ENCODE measurements at places on chromosomes 7 and 10.

DNA sequence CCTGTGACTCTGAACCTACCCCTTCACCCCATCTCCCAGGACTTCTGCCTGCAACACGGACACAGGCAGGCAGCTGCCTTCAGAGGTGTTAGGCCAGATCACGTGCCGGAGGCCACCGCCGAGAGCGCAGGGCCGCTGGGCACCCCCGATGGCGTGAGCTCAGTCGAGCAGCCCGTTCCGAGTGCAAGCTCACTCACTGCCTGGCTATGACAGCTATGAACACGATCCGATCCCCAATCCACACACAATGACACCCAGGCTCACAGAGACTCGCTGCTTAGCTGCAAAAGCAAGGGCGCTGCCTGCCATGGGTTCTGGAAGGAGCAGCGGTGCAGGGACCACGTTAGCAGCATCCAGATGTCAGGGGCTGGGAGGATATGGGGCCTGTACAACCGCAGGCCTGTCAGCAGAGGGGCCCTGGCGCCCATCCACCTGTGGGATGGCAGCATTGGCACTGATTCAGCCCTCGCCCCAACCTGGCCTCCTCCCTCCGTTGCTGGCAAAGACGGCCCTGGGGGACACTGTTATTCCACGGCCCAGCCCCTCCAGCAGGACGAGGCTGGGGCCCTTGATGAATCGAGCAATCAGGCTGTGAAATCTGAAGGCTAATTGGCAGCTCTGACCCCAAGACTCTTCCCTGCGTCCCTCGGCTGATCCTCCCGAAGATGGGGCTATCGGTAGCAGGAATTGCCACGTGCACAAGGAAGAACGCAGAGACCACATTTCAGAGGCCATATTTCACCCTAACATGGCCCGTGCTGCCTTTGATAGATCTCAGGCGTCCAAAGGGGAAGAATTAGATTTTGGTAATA is 230.1 kb downstream of the ELFN1 start:
- DNase-seq, result no peak

- DNase-seq, result no peak
Observed at GRCh38 chr10:31704195-31704594, 224.4 kb downstream of the ARHGAP12 start.

GRCh38 chr7:11343818-11344413 is 370.2 kb downstream of the PHF14 start:
- DNase-seq, result peak; percentile 44

- DNase-seq, result peak; percentile 82
Observed at GRCh38 chr7:85274454-85274853, 87.6 kb upstream of the SEMA3D start.

DNA sequence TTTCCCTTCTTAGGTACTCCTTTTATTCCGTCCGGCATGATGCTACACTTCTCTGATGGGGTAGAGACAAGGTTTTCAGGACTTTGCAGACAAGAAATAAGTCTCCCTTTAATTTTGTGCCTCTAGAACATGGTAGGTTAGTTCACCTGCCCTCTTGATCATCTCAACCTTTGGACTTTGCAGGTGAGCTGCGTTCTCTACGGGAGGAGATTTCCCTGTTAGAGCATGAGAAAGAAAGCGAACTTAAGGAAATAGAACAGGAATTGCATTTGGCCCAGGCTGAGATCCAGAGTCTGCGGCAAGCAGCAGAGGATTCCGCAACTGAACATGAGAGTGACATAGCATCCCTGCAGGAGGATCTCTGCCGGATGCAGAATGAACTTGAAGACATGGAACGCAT is 9.2 kb downstream of the CCDC136 start:
- DNase-seq, result no peak

DNA sequence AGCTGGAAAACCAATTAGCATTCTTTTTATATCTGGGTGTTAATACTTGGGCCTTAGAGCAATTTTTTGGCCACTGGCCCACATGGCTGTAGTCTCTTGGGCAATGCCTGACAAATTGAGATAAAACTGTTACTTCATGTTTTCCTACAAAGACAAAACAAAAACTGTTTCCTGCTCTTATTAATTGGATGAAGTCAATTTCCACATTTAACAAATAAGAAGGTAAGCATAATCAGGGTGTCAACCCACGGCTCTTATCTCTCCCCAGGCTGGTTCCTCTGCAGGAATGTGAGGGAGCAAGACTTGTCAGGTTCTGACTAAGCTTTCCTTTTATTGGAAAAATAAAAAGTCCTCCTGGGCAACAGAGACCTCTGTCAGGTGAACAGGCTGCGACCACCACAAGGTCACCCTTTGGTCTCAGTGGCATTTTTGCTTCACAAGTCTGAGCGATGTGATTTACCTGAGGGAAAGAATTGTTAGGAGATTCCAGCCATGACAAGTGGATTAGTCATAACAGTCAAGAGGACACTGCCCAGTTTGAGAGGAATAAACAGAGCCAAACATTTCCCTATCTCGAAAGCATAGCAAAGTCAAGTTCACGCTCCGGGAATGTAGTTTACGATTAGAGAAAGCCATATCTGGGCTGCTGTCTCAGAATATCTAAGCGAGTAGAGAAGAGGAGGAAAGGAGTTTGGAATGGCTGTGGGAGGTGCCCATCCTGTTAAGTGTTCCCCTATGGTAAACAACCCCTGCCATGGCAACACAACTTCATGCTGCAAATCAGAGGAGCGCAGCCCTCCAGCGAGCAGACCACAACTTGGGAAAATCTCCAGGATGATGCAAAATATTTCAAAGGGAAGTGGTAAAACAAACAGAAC is 144.4 kb downstream of the TES start:
- DNase-seq, result no peak

GRCh38 chr7:1986366-1987083 is 246.2 kb downstream of the MAD1L1 start:
- DNase-seq, result no peak

DNA sequence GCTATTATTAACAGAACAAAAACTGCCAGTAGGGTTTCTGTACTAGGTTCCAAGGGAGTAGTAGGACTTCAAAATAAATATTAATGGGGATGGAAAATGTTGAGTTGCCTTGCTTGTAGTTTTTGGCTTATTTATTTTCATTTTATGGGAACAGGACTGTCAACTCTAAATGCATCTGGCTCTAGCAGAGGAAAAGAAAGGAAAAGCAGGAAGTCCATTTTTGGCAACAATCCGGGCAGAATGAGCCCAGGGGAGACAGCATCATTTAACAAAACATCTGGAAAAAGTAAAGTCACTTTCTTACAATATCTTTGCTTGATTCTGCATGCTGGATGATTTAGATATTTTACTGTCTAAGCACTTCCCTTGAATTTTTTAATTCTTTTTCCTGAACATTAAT is 69.4 kb downstream of the NOC3L start:
- no peak for DNase-seq

DNA sequence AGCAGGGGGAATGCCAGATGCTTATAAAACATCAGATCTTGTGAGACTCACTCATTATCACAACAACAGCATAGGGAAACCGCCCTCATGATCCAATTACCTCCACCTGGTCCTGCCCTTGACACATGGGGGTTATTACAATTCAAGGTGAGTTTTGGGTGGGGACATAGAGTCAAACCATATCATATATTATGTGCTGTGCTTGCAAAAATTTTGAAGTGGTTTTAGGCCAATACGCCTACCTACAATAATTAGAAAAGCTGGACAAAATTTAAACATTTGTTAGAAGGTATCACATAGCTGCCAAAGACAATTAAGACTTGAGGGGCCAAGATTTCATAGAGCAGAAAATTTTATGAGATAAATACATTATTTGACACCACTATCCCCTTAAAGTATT is 29.5 kb downstream of the NPSR1 start:
- no peak for DNase-seq

DNA sequence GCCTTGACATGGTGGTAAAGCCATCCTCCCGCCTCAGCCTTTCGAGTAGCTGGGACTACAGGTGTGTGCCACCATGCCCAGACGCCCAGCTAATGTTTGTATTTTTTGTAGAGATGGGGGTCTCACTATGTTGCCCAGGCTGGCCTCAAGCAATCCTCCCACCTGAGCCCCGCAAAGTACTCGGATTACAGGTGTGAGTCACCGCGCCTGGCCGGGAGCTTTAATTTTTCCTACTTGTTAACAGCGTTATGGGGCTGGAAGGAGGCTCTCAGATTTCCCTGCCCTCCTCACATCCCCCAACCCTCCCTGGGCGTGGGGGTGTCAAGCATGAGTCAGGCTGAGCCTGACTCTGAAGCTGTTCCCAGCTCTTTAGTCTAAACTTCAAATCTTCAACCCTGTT is 8.3 kb downstream of the ALKBH4 start:
- DNase-seq, result no peak

DNA sequence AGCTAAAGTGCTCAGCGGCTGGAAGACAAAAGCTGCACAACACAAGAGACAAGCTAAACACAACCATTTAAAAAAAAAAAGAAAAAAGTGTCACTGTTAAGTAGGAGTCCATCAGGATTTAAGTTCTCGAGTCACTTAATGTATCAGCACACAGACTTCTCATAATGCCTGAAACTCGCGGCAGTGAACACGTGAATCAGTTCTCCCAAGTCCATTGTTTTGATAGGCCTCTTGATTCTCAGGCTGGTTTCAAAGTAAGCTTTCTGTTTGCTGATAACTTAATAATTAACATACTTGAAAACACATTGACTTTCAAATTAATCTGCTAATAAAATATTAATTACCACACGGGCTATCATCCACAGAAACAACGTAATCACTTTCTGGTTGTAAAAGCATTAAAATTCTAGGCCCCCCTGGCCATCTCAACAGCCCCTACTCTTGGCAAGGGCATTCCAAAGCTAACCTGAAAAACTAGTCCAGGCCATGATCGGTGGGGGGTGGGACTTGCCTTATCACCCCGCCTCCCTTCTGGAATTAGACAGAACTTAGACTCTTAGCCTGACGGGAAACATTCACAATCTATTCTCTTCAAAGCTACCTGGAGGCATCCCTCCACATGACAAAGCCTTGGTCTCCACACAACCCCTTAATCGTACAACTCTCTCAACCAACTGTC is 129.0 kb downstream of the DIP2C start:
- DNase-seq, result no peak

DNA sequence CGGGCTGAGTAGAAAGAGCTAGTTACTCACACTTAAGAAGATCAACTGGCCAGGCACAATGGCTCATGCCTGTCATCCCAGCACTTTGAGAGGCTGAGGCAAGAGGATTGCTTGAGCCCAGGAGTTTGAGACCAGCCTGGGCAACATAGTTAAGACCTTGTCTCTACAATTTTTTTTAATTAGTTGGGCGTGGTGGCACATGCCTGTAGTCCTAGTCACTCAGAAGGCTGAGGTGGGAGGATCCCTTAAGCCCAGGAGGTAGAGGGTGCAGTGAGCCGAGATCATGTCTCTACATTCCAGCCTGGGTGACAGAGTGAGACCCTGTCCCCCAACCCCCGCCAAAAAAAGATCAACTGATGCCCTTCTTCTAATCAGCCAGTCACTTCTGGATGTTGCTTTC is 74.6 kb upstream of the ATP6V0A4 start:
- no peak for DNase-seq

DNA sequence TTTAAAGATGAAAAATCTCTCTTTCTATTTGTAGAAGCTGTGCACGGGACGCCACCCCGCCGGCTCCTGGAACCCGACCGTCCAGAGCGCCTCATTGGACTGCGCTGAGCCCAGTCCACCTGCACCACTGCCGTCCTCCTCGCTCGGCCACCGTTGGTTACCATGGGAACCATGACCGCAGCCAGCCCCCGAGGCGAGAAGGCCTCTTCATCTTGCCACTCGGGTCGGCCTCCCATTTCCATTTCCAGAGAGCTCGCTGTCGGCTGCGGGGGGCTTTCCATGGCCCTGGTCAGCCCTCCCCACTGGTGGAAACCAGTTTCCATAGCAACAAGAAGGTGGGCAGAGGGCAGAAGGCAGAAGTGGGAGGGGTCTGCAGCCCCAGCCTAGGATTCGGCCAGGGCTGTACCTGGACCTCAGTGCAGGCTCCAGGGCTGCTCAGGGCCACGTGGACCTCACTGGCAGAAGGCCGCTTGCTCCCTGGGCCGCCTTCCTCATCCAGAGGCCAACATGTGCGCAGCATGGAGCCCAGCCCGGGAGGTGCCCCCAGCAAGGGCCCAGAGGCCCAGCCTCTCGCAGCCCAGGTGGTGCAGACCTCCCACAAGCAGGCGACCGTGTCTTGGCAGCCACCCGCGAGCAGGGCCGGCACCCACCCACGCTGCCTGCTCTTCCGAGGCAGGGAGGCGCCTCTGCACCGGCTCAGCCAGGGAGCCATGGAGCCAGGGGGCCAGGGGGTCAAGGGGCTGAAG is 283.5 kb upstream of the PPP2R2D start:
- DNase-seq, result no peak

GRCh38 chr7:149868623-149869290 is 5.0 kb upstream of the ATP6V0E2 start:
- DNase-seq, result no peak

- no peak for DNase-seq
Observed at GRCh38 chr7:129368389-129368986, 65.7 kb upstream of the STRIP2 start.

DNA sequence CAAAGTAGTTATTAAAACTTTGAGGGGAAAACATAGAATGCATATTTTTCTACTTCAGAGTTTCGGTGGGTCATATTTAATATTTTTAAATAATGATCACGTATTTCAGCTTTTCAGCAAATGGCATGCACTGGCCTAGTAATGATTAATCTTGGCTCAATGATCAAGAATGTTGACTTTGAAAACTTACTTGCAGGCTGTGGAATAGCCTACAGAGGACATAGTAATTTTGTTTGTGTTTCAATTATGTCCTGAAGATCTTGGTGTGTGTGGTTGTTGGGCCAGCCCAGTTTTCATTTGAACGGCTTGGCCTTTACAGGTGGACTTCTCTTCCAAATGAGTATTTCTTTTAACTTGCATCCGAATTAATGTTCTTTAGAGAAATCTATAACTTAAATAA is 35.1 kb downstream of the ADD3 start:
- no peak for DNase-seq

DNA sequence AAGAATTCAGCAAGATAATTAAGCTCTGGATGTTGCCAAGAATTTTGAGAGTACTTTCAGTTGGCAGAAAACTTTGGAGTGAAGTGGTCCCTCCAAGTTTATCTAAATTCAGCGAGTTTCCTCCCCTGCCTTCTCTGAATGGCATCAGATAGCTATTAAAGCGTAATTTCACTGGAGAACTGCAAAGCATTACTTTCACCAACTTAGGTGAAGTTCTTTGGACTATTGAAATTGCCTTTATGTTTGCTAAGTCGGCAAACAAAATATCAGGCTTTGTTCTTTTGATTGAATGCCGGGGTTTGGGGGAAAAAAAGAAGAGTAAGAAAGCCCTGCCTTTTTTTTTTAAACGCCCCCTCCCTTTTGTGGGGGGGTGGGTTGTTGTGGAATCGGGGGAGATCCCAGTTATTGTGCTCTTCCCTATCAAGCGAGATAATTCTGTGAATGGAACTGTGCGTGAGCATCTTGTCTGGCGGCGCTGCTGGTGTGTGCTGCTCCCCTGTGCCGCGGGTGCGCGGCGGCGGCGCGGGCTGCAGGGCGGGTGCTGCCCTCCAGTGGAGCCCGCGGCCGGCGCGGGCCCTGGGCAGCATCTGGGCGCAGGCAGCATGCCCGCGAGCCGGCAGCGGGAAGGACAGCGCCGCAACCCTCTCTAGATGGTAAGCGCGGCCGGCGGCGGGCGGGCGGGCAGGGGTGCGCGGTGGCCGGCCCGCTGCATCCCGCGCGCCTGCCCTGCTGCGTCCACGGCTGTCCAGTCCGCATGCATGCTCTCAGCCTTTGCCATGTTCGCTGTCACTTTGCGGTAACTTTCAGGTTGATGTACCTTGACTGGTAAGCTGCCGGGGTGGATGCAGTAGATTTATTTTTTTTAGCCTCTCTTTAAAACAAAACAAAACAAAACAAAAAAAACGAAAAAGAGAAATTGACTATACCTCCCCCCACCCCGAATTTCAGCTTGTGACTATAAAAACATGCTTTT is 176.5 kb downstream of the TCF7L2 start:
- no peak for DNase-seq

GRCh38 chr7:134434701-134435100 is 24.2 kb downstream of the AKR1B1 start:
- DNase-seq, result no peak
